ENCODE measurements at places on chromosomes 12 and 14.

GRCh38 chr12:62653740-62654139, 187.1 kb downstream of the MON2 start:
- DNase-seq = no peak

- DNase-seq = no peak
Observed at GRCh38 chr14:104702673-104703072, 13.3 kb downstream of the INF2 start.

DNA sequence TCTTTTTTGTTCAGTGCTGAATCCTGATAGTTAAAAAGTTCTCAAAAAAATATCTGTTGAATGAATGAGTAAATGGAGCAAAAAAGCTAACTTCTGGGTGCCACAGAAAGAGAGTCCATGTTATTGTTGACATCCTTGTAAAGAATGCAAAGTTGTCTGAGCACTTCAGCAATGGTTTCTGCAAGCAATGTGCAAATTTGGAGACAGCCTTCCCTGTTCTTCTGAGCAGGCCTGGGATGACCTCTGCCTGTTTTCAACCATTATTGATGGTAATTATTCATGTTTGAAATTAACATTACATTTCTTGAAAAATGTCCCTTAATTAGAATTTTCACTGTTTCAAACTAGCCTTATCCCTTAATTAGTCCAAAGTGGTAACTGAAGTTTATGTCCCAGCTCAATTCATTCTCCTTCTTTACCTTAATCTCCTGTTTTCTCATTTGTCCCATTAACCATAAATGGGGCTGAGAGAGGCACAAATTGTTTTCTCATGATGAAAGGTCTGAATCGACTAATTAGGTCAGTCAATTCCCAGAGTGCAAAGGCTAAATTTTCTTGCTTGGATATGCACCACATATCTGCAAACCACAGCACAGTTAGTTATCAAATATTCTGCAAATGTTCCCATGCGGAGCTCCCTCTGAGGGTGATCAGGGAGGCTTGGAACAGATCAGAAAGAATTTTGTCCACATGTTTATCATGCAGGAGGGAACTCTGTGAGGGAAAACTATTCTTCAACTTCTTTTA, 139.4 kb upstream of the KRR1 start:
- no peak for DNase-seq

- DNase-seq = no peak
Observed at GRCh38 chr12:127723251-127723650, 543.7 kb upstream of the TMEM132C start.

DNA sequence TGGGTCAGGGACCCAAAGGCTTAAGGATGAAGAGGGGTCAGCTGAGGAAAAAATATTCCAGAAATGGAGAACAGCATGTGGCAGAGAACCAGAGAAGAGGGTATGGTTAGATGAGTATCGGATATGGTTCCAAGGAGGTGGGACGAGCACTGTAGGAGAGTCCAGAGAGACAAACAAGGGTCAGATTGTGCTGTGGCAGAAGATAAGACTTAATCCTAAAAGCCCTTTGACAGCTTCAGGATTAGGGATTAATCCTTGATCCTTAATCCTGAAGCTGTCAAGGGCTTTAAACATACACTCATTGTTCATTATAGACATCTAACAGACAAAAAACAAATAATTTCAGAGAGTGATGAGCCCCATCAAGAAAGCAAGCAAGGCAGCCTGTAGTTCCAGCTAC, 124.0 kb downstream of the SPTSSA start:
- DNase-seq = no peak

DNA sequence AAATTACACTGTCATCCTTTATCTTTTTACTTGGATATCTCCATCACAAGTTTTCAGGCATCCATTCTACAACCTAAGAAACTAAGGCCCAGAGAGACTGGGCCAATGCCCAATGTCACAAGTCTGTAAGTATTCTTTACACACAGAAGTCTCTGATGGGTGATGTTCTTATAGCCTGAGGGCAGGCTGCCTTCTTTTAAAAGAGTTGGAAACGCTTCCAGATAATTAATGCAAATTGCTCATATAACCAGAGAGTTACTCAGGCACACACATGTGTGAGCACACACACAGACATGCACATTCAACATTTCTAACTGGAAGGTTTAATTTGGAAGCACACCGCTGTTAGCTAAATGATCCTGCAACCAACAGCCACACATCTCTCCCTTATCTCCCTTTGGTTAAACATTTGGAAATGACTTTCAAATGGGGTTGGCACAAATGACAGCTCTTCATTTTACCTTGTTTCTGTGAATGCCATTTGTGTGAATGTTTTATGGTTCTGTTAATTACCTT, 160.8 kb upstream of the TMPO start:
- no peak for DNase-seq

DNA sequence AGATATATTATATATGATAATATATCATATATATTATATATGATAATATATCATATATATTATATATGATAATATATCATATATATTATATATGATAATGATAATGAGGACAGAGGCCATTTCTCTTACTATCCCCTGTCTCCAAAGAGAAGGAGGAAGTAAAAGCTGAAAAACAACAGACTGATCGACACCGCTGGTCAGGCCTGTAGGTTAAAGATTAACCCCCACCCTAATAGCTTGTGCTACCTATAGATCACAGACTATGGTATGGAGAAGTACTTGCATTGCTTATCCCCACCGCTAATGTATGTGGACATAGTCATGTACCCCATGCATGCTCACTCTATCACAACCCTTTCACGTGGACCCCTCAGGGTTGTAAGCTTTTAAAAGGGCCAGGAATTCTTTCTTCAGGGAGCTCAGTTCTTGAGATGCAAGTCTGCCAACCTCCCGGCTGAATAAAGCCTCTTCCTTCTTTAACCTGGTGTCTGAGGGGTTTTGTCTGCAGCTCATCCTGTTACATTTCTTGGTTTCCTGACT, 786.1 kb upstream of the TMEM132C start:
- DNase-seq = no peak

GRCh38 chr14:94593749-94594431, 12.7 kb downstream of the SERPINA5 start:
- no peak for DNase-seq

DNA sequence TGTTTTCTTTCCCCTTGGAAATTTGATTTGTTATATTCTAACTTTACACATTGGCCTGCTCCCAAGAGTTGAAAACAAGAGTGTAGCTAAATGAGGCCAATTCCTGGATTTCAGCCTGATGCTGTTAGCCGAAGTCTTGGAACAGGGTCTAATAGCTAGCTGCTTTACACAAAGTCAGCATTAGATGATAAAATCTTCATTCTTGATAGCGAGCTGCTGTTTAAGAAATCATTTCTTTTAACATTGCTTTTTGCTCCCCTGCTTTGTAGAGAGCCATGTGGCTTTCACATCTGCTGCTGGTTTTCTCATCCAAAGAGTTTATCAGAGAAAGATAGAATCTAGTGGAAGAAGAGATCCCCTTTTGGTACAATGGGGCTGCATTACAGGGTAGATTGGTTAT, 22.3 kb downstream of the FBXW8 start:
- no peak for DNase-seq

- DNase-seq = no peak
Observed at GRCh38 chr12:58301730-58302122, 360.4 kb downstream of the ATP23 start.

- no peak for DNase-seq
Observed at GRCh38 chr12:116366456-116366776, 88.9 kb upstream of the MED13L start.

GRCh38 chr12:64682572-64683277, 72.4 kb downstream of the RASSF3 start:
- no peak for DNase-seq

DNA sequence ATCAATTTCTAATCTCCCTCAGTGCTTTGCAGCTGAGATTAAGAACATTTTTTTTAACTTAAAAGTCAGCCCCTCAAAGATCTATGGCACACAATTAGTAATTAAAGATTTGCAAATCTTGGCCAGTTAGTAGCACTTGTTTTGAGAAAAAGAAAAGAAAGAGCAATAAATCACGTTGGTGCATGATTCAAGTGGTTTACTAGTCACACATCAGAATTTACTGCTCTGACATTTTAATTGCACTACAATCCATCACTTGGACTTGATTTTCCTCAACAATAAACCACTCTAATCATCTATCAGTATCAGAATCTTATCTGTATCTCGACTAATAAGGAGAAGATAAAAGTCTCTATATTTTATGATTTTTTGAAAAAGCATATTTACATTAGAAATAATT, 154.3 kb downstream of the HELB start:
- DNase-seq = no peak

GRCh38 chr12:109888179-109889020, 8.1 kb upstream of the GLTP start:
- no peak for DNase-seq

DNA sequence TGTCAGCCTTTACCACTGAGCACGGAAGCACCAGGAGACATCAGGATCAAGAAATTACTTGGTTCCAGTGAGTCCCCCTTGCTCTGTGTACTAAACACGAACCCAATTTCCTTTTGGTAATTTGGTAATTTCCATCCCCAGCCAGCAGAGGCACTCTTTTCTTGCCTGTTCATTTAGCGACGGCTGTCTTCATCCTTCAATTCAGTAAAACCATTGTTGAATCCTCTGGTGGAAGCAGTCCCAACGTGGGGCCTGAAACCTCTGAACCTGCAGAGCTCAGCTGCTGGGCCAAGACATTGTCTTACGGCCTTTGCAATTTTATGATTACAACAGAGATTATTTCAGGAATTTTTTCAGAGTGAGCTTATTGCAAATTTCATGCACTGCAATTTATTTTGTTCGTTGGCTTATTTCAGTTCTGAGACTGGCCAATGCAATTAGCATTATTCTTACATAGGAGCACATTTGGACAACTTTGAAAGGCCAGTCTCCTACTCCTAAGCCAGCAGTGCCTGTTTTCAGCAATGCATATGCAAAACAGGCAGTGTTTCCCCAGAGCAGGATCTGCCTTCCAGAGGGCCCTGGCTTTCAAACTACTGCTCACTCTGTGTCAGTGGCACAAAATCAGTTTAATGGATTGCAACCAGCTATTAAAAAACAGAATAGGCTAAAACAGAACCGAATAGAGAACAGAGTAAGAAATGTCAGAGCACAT, 372.9 kb upstream of the TMEM132C start:
- DNase-seq = no peak

- no peak for DNase-seq
Observed at GRCh38 chr12:131897276-131897675, 2.9 kb downstream of the ULK1 start.

DNA sequence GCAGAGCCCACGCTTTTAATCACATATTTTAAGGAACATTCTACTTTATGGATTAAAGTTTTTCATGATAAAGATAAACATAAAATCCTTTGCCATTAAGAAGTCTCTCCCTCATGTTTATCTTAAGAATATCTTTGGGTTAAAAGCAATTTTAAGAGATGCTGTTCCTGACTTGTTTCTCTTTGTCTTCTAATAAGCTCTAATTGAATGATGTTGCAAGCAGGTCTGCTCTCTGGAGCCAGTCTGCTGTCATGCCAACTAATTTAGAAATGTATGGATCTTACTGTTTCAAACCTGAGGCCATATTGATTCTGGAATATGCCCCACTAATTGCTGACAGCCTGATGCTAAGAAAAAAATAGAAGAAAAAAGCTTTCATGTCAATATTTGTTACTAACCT, 173.6 kb downstream of the TTC8 start:
- DNase-seq = no peak

DNA sequence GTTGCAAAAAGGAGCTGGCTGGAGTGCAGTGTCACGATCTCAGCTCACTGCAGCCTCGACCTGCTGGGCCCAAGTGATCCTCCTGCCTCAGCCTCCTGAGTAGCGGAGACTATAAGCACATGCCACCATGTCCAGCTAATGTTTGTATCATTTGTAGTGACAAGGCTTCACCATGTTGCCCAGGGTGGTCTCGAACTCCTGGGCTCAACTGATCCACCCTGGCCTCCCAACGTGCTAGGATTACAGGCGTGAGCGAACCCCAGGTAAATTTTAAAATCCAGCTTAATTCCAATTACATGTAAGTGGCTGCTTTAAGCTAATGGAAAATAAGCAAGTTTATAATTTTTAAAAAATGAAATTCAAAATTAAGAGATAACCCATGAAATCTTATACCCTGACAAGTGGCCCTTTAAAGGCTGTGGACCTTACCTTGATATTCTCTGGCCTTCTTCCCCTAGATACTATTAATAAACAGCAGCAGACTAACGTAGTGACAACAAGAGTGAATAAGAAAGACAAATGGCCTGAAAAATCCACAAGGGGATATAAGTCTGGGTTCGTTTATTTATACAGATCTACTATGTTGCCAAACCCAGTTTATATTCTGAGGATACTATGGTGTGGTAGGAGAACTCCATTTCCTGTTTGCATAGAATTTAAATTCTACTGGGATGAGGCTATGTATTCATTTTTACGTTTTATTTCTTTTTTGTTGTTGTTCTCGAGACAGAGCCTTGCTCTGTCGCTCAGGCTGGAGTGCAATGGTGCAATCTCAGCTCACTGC, 25.6 kb upstream of the SLC2A3 start:
- no peak for DNase-seq

GRCh38 chr12:12804011-12804410, 9.1 kb upstream of the DDX47 start:
- DNase-seq = no peak

GRCh38 chr12:98465950-98466602, 49.3 kb upstream of the TMPO start:
- no peak for DNase-seq

DNA sequence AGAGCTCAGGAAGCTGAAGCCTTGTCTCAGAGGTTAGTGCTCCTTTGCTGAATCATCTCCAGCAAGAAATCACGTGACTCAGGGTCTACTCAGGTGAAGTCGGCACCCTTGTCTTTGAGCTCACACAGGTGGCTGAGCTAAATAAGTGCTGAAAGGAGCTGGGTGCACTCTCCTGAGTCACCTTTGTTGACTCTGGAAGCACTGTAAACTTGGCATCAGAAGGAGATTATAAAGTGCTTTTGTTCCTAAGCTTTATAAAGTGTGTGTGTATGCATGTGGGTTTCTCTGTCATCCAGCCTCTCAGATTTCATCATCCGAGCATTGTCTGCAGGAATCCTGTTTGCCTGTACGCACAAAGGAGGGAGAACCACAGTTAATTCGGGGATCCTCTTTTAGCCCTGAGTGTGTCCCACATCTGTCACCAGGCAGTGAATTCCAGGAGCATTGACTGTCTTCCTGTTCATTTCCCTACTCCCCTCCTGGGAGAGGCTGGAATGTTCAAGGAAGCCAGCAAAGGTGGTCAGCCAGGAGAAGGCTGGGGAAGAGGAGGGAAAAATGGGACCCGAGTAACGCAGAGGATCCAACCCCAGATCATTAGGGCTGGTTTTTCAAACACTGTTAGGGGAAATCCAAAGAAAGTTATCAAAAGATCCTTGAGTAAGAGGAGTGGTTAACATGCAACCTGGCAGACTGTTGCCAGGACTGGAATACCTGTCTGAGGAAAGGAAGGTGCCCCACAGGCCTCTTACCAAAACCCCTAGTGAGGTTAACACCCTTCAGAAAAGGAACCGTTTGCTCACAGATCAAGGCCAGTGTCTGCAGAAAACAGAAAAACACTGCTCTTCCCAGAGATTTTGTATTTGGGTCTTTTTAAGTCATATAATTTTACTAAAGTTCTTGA, 157.5 kb upstream of the HIF1A start:
- no peak for DNase-seq
